MCF 10A (cell line): ENCODE measurements at places on chromosomes 1 and 21.

GRCh38 chr1:165928075-165928731 is 100.8 kb downstream of the UCK2 start:
- DNase-seq = peak; percentile 82

DNA sequence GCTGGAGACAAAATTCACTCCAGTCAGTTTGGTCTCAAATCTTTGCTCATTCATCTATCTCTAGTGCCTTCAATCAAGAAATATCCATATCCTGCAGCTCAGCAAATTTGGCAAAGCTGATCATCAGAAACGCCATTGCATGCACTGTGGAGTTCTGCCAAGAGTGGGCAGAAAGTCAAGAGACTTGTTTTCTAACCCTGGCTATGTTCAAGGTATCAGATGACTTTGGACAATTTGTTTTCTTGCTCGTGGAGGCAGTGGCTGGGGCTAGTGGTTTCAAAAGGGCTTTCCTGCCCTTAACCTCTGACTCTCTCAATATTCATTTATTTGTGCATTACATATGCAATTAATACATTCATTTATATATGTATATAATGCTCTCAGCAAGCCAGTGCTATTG is 12.8 kb upstream of the LRRC52 start:
- peak; percentile 12 for DNase-seq

DNA sequence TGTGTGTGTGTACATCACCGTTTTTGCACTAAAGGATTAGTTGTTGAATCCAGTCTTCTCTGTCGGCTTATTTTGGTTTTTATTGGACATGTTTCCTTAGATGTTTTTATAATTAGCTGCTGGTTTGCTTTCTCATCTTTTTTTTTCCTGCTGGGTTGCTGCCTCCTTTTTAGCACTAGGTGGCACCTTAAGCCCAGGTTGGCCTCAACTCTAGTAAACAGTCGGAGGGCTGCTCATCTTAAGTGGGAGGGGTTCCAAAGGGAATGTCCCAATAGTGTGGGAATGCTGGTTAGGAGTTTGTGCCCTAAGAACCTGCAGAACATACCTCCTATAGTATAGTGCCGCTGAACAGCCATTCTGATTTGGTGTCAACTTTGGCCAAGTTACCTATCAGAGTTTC is 570.1 kb upstream of the CXADR start:
- peak; percentile 54 for DNase-seq

GRCh38 chr21:44805226-44805625 is 3.6 kb upstream of the UBE2G2 start:
- no peak for DNase-seq

DNA sequence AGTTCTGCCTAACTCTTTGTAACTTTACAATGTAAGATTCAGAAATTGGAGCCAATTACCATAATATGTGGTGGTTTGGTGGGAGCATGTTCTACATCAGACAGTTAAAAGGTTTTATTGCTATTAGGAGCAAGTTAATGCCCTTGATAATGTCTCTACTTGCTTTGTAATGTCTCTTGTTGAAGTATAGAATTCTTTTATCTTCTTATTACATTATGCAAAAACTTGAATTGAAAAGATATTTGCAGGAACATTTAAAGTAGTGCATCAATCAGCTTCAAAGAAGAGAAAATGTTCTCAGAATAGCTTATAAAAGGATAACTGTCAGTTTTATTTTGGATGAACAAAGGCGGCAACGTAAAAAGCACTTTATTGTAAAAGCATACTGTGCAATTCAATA is 77.8 kb downstream of the RWDD3 start:
- no peak for DNase-seq

DNA sequence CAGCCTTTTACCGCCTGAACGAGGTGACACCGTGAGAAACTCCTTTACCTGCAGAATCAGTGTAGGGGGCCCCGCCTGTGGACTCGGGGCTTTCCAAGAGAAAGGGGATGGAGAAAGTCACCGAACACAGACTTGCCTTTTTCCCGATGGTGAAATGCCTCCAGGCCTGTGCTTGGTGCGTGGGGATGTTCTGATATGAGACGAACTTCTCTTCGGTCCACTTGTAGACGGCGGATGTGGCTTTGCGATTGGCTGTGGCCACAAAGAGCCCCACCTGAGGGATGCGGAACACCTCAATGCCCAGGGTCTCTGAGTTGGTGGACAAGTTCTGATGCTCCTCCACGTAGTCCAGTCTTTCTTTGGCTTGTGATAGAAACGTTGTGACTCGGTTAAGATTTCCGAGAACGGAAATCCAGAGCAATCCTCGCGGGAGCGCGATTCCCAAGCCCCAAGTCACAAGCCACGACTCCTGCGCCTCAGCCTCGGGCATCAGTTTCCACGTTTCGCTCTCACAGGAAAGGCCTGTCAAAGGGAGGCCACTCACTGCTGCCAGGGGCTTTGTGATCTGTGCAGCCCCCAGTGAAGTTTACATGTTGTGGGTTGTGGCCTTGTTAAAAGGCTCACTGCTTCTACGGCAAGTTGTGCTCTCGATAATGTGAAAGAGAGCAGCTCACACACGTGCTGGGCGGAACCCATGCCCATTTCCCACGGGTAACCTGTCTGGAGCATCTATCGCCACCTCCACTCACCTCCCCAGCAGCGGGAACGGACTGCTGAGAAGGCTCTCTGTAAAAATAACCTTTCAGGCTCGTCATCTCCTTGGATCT is 12.6 kb downstream of the KRTAP10-1 start:
- no peak for DNase-seq

- DNase-seq = peak; percentile 90
Observed at GRCh38 chr1:155976062-155976912, 2.1 kb downstream of the ARHGEF2 start.

GRCh38 chr1:28956038-28956464 is 41.7 kb downstream of the EPB41 start:
- no peak for DNase-seq

GRCh38 chr1:9238550-9238949 is 4.0 kb downstream of the H6PD start:
- no peak for DNase-seq

GRCh38 chr1:47412437-47412836 is 3.6 kb upstream of the FOXE3 start:
- no peak for DNase-seq

GRCh38 chr1:16009030-16009460 is 5.0 kb downstream of the SRARP start:
- peak; percentile 81 for DNase-seq

DNA sequence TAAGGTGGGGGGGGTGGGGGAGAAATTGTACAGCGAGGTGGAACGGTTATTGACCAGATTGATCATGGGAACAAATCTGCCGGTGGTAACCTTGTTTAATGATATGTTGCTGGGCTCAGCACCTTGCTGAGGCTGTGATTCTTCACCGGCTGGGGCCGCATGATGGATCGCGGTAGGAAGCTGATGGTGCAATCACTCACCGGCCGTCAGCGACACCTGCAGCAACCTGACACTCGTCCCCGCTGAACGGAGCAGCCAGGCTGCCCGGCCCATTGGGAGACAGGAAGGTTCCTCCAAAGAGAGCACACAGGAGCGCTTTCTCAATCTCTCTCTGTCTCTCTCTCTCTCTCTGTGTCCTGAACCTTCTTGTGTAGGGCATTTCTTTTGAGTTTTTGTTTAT is 128.5 kb upstream of the RRP15 start:
- peak; percentile 24 for DNase-seq

DNA sequence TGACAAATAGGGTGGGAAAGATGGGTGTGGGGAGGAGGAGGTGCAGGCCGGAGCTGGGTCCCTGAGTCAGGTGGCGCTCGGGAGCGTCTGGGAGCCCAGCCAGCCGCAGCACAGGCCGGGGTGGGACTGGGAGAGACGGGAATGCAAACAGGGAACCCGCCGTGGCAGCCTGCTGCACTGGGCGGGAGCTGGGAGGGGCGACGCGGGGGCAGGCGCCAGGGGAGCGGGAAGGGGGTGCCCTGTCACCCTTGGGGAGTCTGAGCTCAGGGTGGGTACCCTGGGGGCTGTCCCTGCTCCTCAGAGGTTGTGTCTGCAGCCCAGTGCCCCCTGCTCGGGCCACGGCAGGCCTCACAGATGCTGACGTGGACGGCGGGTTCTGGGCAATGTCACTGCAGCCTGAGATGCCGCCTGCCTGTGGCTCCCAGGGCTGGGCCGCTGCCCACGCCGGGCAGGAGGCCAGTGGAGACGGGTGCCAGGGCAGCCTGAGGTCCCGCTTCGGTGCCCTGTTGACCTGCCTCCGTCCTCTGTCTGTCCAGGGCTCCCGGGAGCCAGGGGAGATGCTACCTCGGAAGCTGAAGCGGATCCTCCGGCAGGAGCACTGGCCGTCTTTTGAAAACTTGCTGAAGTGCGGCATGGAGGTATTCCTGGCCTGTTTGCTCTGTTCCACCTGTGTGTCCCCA is 16.6 kb upstream of the LRRC3 start:
- no peak for DNase-seq

- DNase-seq = no peak
Observed at GRCh38 chr1:30476476-30476875, 246.9 kb downstream of the MATN1 start.

DNA sequence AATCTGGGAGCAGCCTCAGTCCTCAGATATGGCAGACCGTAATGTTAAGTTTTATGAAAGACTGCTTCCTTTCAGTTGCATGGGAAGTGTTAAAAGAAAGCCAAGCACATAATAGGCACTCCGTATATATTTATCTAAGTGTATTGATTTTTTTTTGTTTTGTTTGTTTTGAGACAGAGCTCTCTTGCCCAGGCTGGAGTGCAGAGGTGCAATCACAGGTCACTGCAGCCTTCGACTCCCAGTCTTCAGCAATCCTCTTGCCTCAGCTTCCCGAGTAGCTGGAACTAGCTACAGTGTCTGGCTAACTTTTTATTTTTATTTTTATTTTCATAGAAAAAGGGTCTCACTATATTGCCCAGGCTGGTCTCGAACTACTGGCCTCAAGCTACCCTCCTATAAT is 341.8 kb downstream of the USH2A start:
- DNase-seq = no peak

DNA sequence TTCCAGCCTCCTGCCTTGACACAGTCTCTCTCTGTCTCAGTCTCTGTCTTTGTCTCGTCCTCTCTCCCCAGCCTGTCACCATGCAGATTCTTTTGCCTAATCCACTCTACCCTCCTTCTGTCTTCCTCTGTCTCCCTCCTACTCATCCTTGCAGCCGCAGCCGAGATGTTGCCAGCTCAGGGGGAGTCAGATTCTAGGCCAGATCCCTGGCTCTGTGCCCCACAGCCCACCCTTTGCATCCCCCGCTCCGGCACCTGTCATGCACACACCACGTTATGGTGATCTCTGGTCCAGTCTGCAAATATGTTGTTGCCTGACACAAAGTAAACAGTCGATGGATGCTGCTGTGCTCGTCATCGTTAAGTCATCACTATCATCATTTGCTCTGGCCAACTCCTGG is 35.5 kb upstream of the IGSF21 start:
- no peak for DNase-seq

DNA sequence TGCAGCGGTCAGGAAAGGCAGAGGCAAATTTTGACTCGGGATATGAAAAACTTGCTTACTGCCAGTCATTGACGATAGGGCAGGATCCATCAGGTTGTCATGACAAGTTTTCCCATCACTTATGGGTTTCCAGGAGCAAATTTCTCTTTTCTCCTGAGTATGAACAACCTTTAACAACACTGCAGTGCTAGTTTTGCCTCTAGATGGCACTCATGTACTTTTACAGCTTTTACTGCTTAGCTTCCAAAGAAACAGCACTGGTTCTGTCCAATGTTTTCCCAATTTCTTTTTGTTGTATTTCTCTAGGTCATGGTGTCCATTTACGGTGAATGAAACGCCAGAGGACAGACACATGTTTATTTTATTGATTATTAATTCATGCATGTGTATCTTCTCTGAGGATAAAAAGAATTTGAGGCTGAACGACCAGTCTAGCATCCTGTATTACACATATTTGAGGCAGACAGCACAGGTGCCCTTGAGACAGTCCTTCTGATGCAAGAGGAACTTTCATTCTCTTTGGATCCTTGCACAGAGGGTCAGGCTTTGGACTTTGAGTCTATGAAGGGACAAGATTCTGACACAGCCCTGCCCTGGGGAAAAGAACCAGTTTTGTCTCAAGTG is 112.3 kb upstream of the TRABD2B start:
- peak; percentile 74 for DNase-seq

- DNase-seq = peak; percentile 68
Observed at GRCh38 chr1:155052439-155053395, 1.6 kb downstream of the ADAM15 start.

- DNase-seq = peak; percentile 83
Observed at GRCh38 chr1:91806769-91807700, 78.9 kb downstream of the TGFBR3 start.

DNA sequence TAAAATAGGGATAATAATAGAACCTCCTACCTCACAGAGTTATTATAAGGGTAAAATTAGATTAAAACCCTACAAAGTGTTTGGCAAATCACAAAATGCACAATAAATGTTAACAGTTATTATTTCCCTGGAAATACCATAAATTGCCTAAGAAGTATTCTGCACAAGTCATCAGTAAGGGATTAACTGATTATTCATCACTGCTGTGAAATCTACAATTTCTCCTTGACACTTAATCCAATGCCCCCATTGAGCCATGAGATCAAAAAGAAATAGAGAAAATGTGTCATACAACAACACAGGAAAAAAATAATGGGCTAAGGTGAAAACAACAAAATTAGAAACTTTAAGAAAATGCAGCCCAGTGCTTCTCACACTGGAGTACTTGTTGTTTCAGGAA is 6.7 kb upstream of the SEC16B start:
- DNase-seq = no peak

DNA sequence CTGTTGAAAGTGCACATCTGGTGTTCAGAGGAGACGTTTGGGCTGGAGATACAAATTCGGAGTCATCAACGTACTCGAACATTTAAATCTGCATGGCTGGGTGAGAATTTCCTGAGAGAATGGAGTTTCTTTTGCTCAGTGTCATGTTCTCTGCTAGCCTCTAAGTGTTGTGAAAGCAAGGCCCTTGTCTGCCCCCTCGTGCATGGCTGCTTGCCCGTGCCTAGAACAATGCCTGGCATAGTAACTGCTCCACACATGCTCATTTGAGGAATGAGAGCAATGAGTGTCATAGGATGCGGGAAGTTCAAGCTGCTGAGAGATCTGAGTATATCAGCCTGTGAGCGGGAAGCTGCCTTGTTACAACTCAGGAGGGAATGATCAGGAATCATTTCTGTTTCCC is 171.1 kb upstream of the CSF3R start:
- DNase-seq = peak; percentile 57

- DNase-seq = no peak
Observed at GRCh38 chr1:158924677-158925076, 6.7 kb upstream of the PYHIN1 start.
